ENCODE measurements at places on chromosomes 11 and 22.
A peak's percentile ranks its signal among the peaks of the same experiment; 100 is the strongest.

DNA sequence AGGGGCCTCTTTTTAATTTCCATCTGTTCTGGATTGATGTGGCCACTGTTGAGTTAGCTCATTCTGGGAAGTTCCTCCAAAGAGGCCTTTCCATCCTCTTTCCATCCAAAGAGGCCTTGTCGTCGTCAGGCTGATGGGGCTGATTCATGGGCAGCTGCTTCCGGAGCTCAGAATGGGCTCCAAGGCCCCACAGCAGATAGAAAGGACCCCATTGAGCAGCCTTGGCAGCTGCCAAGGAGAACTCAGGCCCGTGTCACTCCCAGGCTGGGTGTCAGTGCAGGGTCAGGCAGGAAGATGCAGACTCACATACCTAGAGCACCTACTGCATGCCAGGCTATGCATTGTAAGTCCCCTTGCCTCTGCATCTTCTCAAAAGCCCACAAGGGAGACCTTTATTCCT, 524.1 kb downstream of the MIAT start:
- DNase-seq: no peak

DNA sequence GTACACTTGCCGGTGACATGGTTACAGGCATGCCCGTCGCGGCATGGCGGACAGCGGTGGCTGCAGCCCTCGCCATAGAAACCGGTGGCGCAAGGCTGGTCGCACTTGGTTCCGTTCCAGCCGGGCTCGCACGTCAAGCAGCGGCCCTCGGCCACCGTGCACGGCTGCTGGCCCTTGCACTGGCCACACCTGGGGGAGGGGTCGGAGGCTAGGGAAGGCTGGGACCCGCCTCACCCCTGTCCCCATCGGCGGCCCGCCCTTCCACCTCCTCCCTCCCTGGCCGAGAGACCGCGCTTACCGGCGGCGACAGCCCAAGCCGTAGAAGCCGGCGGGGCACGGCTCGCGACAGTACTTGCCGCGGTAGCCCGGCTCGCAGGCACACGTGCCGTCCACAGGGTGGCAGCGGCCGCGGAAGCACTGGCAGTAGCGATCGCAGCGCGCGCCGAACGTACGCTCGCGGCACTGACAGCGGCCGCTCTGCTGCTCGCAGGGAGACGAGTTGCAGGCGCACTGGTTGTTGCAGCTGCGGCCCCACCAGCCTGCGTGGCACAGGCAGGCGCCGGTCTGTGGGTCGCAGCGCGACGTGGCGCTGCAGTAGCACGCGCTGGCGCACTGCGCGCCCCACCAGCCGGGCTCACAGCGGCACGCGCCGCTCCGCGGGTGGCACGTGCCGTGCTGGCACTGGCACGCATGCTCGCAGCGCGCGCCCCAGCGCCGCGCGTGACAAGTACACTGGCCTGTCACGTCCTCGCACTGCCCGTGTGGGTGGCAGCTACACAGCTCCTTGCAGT, 6.7 kb downstream of the SCARF2 start:
- DNase-seq: peak; percentile 57

- no peak for DNase-seq
Measured at GRCh38 chr11:7759010-7759409, 37.7 kb downstream of the OR5P2 start.

DNA sequence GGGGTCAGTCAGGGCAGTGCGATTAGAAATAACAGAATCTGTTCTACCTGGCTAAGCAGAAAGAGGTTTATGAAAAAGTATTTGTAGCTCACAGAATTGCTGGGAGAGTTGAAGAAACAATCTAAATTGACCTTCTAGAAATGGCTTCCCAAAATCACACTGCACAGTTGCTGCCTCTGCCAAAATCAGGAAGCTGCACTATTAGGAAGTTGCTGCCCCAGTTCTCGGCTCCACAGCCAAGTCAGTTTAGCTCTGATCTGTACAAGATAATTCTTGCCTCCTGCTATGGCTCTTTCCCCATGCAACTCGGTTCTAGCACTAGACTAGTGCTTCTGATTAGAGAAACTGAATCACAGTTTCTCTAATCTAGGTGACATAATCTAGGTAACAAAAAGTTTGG, 16.0 kb upstream of the CCDC90B start:
- no peak for DNase-seq

- DNase-seq: no peak
Measured at GRCh38 chr11:68924073-68924925, 20.6 kb downstream of the IGHMBP2 start.

GRCh38 chr11:74288911-74289310, 22.5 kb downstream of the P4HA3 start:
- DNase-seq: no peak

DNA sequence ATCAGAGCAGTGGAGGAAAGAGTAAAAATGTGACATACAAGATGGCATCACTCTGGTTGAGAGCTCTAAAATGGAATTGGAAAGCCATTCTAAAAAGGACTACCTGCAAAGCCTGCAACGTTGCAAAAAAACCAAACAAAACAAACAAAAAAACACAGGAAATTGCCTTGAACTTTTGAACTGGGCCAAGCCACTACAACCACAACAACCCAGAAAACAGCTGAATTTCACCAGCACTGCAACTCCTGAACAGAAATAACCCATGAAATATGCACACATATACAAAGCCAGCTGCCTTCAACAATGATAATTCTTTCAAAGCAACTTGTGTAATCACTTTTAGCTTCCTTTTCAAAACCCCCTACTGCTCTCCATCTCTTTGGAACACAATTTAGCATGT, 326.6 kb upstream of the LRRC4C start:
- no peak for DNase-seq

DNA sequence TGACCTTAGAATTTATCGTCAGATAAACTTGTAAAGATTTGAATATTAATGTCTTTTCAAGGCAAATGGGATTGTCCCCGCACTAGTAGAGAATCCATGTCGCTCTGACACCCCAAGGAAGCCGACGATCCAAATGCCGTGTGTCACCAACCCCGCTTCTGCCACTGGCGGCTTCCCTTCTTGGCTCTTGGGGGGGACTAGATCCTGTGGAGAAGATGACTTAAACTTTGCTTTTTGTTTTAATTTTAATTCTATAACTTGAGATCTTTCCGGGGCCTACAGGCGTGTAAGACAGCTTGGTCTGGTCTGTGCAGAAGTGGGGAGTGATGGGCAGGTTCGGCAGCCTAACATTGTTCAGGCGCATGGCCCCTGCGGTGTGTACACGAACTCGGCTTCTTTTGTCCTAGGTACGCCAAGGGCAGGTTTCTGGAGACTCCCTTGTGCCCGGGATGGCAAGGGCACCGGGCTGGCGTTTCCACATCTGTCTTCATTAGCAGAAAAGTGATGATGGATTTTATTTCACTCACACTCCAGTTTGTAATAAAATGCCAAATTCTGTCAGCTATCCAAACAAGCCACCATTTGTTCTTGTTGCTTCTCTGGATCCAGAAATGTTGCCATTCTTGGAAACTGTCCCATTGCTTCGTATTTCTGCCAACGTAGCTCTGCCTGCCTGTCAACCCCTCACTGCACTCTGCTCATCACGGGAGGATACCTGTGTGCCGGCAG, 6.7 kb downstream of the YDJC start:
- no peak for DNase-seq

Data from transverse colon (tissue), 4 donors.